Esophagus mucosa (tissue), 1 donor: ENCODE measurements at places on chromosomes 12 and 14. TPM values are rescaled to one million over a fixed set of nuclear protein-coding genes. Genes with fewer than 3 reads are reported as not detected.

- ATAC-seq, result no peak
Observed at GRCh38 chr14:87081004-87081403, 912.0 kb downstream of the GALC start.

DNA sequence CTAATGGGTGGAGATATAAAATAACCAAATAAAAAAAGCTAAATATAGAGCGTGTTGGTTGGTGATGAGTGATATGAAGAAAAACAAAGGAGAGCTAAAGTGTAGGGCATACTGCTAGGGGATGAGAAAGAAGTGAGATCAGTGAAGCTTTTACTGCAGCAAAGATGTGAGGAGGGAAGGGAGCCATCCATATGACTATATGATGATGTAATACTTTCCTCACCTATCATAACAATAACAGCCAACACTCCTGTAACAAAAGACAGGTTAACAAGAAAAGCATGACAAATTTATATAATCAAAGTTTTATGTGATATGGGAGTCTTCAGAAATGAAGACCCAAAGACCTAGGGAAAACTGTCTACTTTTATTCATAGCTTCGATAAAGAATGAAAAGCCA, 57.4 kb upstream of the LRFN5 start:
- no peak for ATAC-seq

APOLD1 gene
- 3.1 TPM for total RNA-seq

DNA sequence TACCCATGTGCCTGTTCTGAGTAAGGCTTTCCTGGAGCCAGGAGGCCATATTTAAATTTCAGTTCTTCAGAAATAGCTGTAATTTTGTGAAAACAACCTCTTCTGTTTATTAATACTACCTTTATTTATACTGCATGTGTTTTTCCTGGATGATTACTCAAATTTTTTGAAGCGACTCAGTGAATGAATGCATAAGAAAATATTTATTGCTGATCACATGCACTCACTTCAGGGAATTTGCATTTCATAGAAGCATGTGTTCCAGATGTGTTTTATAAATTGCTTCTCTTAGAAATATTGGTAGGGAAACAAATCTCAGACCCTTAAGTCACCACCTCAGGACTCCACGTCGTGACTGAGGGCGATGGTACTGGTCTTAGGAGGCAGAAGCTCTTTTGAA, 21.8 kb upstream of the DCN start:
- ATAC-seq, result no peak

DNA sequence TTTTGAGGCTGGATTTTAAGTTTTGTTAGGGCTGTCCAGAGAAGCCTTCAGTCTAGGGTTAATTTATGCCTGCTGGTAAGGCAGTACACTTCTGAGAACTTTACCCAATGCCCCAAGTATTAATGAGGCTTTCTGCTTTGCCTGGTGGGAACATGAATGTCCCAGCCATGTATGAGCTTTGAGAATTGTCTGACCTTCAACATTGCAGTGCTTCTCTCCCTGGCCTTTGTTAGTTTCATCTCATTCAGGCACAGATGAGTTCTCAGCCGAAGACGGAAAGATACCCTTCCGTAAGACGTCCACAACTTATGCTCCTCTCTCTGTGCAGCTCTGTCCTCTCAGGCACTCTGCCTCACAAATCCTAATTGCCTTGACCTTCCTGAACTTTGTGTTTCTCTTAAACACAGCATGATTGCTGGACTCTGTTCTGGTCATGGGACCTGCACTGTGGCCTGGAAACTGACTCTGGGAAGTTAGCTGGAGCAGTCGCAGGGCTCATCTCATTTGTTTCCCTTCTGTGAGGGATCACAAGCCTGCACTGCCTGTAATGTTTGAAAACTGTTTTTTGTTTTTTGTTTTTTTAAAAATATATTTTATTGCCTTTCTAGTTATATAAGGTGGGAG, 15.7 kb downstream of the CHPT1 start:
- ATAC-seq, result no peak

DNA sequence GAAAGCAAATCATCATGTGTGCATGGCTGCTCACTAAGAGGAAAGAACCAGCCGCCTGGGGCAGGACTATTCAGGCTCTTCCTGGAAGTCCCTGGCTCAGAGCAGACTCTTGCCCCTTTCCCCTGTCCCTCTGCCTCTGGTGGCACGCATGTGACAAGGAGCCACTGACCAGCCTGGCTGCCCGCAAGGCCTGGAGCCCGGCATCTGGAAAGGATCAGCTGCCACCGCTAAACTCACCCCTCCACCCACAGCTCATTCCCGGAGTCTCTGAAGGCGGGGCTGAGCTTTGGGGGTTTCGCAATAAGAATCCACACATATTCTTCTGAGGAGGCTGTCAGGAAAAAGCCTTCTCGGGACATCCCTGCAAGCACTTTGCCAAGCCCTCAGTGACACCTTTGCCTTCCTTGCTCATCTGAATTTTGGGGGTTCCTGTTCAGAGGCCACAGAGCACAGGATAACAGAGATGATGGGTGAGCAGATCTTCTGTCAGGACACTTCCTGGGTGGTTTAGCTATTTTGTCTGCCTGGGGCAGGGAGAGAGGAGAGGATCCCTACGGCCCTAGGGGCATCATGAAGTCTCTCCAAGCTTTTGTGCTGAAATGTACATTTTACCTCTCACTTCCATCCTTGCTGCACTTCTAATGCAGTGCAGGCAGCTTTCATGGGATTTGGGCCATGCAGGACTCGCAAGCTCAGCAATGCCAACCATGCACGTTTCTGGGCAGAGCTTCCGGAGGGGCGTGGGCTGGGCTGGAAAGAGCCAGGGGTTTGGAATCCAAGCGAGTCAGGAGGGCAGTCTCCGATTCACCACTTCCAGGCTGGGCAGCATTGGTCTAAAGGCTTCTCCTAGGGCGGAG, 124.8 kb upstream of the MAP1LC3B2 start:
- peak; percentile 75 for ATAC-seq

ALX1 gene
- not detected for total RNA-seq

KRT85 gene
- total RNA-seq, result not detected

- no peak for ATAC-seq
Observed at GRCh38 chr12:52528641-52529143, 8.5 kb upstream of the KRT5 start.

- no peak for ATAC-seq
Observed at GRCh38 chr12:122099280-122099749, 20.8 kb downstream of the MLXIP start.

SMIM41 gene
- total RNA-seq, result not detected

- peak; percentile 95 for ATAC-seq
Observed at GRCh38 chr14:69152902-69153151, at the start of gene DCAF5. DCAF5 (minus strand) TSS chr14:69153119; CDS start chr14:69152978, 141 bp downstream.

GRCh38 chr12:132433641-132434395, 56.1 kb upstream of the FBRSL1 start:
- peak; percentile 40 for ATAC-seq

DNA sequence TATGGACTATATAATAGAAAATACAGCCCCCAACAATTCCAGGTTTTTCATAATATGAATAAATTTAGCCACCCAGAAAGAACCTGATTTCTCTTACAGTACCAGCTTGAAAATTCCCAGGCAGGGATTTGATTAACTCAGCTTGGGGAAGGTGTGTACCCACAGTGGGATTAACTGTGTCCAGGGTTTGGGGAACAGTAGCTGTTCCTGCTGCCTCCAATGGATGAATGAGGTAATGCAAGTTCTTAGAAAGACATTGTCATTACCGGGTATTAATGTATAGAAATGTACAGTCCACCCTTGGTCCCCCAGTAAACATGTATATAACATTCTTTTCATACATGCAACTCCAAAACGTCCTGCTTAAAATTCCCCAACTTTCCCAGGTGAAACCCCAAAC, 115.6 kb downstream of the LRIG3 start:
- peak; percentile 33 for ATAC-seq
